ENCODE measurements at places on chromosomes 6 and 20.

GRCh38 chr20:64057628-64058498 lies 5.1 kb upstream of the TCEA2 start:
- DNase-seq = peak; percentile 33

- no peak for DNase-seq
These were observed 28.1 kb upstream of the EEF1E1 start for GRCh38 chr6:8130399-8130798.

GRCh38 chr6:113340371-113340770 lies 516.8 kb upstream of the MARCKS start:
- no peak for DNase-seq

- peak; percentile 88 for DNase-seq
These were observed 117.0 kb downstream of the TFAP2A start for GRCh38 chr6:10297832-10298231.

- no peak for DNase-seq
These were observed 841.4 kb upstream of the EPHA7 start for GRCh38 chr6:94260765-94261164.

DNA sequence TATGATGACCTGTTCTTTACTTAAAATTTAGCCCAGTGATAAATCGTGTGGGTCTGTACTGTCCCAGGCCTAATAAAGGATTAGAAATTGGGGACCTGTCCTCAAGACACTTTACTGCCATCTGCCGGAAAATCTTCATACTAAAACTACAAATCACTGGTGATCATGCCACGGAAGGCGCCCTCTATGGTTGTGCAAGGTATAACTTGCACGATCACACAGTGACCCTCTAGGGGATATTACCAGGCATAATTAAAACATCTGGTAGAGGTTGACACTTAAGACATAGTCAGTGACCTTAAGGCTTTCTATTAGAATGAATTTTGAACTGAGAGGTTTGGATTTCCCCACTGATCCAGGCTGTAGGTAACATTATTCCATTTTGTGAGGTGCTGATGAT lies 172.6 kb downstream of the BMP2 start:
- peak; percentile 1 for DNase-seq

DNA sequence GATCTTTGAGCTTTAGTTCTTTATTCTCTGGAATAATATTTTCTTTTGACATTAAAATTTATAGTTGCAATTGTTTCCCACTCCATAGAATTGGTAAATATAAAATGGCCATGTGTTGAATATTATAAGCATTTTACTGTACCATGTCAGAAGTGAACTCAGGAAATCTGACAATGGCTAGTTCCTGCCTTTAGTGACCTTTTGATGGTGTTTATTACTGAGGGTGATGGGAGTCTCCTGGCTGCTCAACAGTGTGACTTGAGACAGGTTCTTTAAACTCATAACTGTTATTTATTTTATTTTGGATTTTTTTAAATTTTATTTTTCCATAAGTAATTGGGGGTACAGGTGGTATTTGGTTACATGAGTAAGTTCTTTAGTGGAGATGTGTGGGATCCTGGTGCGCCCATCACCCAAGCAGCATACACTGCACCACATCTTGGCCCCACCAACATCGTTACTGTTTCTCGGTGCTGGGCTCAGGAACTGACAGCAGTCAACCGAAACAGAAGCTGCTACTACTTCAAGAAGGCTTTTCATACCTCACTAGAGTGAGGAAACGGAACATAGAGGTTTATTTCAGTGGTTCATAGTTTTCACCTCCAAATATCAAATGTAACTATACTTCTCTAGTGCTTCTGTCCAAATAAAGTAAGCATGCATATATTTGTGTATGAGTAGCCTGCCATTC lies 90.4 kb downstream of the PLEKHG1 start:
- no peak for DNase-seq

DNA sequence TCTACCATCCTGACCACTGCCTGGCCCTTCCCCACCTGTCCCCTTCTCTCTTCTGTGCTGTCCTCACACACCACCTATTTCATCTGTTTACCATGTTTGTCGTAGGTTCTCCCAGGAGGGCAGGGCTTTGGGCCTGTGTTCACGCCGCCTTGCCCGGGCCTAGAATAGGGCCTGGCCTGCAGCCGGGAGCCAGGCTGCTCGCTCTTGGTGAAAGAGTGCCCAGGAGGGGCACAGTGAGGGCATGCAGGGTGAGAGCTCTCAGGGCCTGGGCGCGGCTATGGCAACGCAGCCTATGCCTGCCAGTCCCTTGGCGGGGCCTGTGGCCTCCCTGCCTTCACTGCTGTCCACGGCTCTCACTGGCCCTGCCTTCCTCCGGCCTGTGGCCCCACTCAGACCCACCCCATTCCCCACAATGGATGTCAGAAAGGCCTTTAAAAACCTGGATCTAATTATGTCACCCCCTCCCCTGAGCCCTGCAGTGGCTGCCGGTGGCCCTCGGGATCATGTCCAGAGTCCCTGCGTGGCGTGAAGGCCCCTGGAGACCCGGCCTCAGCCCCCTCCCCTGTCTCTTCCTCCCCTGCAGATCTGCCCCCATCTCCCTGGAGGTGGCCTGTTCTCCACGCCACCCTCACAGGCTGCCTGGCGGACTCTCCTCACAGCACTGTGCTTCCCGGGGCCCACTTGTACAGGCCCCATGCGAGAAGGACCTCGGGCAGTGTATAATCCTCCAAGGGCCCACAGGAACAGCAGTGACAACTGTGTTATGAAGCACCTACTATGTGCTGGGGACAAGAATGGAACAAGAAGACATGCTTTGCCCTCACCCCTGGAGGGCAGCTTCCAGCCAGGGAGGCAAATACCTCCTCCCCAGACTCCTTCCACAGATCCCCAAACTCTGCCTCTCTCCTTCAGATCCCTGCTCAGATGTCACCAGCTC lies 22.9 kb upstream of the NOL4L start:
- DNase-seq = no peak

DNA sequence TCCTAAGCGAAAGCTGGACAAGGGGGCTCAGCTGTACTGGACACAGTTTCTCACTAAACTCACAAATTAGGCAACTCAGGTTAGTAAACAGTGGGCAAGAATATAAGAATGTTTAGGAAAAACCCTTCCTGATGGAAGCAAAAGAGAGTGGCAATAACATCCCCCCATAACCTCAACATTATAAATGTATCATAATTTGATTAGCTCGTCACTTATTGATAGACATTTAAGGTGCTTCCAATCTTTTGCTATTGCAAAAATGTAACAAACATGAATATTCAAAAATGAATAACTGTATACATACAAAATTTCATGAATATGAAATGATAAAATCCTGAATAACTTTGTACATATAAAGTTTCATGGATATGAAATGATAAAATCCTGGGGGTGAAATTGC lies 415.7 kb downstream of the EPM2A start:
- DNase-seq = no peak

DNA sequence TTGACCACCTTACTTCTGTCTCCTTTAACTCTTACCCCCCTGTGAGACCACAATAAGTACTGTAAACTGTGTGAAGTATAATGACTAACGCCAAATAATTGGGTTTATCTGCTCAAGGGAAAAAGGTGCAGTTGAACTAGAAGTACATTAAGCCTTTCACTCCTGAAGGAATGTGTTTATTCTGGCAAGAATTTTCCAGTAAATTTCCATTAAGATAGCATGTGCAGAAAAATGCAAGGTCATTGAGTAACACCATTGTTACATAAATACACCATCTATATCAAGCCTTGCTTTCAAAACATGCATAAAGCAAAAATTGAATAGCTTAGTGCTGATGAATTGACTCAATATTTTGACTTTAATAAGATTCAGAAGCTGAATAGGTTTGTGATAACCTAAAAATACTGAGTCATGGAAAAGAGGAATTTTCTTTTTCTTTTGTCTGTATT lies 65.4 kb downstream of the ARHGAP18 start:
- no peak for DNase-seq
